Stimulated activated CD4-positive, alpha-beta T cell treated with anti-CD3 and anti-CD28 coated beads, Interleukin-15, amount 100 ng/mL, for 48 hours (primary cell): ENCODE measurements at places on chromosomes 16 and 17.

DNA sequence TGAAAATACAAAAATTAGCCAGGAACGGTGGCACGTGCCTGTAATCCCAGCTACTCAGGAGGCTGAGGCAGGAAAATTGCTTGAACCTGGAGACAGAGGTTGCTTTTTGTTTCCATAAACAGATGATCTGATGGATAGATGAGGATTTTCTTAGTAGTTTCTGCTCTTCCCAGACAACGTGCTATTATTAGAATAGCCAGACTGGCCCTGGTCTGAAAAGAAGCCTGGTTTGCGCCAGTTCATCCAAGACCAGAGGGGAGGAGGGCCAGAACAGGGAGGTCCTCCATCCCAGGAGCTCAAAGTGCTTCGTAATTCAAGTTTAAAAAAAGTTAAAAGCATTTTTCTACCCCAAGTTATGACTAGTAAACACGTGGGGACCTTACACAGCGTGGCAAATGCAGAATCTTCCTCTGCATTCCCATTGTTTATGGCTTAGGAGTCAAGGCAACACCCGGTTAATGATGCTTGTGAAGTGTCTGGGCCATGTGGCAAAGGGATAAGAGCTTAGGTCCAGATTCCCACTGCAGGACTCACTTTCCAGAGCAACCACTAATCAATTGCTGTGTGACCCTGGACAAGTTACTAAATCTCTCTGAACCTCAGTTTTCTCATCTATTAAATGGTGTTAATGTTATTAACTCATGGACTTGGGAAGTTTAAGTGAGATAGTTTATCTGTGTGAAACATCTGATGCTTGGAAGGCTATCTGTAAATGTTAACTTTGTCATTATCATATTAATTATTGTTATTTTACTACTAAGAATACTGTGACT, 205.4 kb downstream of the CCDC182 start:
- DNase-seq, result no peak

DNA sequence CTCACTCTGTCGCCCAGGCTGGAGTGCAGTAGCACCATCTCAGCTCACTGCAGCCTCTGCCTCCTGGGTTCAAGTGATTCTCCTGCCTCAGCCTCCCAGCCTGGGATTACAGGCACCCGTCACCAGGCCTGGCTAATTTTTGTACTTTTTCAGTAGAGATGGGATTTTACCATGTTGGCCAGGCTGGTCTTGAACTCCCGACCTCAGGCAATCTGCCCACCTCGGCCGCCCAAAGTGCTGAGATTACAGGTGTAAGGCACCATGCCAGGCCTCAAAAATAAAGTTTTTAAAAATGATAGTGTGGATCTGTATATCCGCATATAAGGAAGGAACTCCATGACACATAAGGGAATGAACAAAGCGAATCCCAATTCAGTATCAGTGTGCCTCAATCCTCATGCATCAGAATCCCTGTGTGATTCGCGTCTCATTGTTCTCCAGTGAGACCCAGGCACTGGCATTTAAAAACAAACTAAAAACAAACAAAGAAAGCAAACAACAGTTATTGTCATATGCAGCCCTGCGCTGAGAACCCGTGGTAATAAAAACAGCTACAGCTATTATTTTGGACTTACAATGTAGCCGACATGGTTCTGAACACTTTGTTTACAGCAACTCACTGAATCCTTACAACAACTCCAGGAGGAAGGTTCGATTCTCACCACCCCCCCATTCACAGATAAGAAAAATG, 54.1 kb upstream of the CREBBP start:
- no peak for DNase-seq

DNA sequence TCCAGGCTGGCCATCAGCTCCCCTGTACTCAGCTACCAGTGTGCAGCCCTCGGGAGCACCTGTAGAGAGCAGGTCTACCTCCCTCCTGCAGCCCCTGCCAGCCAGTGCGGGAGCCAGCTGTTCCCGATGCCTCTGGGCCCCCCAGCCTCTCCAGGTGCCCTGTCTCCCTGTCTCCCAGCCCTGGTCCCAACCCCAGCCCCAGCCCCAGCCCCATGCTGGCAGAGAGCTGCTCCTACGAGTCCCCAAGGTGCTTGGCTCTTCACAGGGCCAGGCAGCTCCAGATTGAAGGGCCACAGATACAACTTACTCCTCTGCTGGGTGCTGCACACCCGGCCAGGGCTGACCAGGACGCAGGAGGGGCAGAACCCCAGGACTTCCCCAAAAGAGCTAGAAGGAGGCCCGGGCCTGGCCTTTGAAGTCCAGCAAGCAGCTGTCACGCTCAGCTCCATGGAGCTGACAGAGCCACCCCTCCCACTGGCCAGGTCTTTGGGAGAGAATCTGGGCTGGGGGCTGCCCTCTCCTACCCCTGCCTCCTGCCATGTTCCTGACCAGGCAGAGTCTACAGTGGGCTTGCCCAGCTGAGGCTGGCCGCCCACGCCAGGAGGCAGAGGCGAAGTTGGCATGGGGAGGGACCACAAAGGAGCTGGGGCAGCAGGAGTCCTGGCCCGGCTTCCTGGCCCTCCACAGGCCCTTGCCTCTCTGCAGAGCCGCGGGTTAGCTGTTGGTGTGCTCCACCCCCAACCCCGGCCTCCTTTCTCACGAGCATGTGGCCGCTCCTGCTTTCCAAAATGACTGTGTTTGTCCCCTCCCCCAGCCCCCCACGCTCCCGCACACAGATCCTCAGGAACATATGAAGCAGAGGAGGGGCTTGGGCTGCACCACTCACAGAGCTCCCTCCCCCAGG, 9.5 kb upstream of the ADAM11 start:
- no peak for DNase-seq

DNA sequence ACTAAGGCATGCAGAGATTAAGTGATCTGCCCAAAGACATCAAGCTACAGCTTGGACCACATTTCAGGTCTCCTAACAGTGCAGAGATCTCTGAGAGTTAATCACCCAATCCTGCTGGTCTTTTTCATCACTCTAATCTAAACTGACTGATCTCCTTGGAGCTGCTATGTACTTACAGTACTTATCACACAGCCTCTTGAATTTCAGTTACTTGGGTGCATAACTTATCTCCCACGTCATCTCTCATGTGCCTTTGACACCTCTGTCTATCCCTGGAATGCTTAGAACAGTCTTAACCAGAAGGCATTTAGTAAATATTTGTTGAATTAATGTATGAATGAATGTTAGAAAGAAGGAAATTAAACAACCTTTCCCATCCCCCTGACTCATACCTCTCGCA, 139.0 kb downstream of the SNX11 start:
- DNase-seq, result no peak

DNA sequence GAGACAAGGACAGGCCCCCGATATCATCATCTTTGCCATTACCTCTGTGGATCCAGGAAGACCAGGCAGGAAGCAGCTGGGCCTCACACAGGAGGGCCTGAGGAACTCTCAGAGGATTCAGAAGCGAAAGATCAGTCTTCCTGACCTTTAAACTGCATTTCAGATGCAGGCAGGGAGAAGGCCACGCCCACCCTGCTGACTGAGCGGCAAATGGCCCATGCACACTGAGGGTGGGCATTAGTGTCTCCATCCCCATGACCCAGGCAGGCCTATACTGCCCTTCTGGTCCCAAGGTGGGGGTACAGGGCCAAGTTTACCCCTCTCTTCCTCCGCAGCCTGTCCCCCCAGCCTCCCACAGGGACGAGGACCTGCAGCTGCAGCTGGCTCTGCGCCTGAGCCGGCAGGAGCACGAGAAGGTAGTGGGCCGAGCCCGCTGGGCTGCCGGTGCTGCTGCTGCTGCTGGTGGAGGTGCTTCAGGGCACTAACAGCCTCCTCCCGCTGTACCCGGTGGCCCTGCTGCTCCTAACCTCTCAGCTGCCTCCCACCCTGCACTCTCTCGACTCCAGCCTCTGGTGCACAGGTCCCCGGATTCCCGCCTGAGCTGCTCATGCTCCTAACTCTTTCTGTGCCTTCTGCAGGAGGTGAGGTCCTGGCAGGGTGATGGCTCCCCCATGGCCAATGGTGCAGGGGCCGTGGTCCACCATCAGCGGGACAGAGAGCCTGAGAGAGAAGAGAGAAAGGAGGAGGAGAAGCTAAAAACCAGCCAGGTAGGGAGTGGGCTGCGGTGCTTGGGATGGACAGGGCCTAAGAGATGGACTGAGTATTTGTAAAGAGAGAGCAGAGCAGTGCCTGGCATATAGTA, 6.2 kb downstream of the EPN3 start:
- DNase-seq, result no peak

GRCh38 chr16:20937736-20938135, 37.2 kb downstream of the LYRM1 start:
- DNase-seq, result no peak

DNA sequence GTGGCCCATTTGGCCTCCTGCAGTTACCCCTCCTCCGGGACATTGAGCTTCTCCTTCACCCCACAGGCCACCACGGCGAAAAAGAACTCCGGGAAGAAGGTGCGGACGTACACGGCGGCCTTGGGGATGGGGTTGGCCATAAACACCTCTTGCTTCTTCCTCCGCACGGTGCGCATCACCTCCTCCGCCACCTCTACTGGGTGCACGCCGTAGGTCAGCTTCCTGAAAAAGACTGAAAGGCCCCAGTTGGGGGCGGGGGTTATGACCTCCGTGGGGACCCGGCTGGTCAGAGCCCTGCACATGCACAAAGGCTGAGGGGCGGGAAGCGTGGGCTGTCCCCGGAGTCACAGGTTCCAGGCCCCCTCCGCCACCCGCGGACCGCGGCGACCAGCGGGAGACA, 19.9 kb downstream of the DHRS7C start:
- no peak for DNase-seq

GRCh38 chr17:59372138-59372751, 40.8 kb downstream of the YPEL2 start:
- no peak for DNase-seq

- DNase-seq, result no peak
These were observed 43.4 kb downstream of the TAOK1 start for GRCh38 chr17:29433541-29433940.

- DNase-seq, result no peak
These were observed 13.7 kb downstream of the GUCY2D start for GRCh38 chr17:8015957-8016631.

DNA sequence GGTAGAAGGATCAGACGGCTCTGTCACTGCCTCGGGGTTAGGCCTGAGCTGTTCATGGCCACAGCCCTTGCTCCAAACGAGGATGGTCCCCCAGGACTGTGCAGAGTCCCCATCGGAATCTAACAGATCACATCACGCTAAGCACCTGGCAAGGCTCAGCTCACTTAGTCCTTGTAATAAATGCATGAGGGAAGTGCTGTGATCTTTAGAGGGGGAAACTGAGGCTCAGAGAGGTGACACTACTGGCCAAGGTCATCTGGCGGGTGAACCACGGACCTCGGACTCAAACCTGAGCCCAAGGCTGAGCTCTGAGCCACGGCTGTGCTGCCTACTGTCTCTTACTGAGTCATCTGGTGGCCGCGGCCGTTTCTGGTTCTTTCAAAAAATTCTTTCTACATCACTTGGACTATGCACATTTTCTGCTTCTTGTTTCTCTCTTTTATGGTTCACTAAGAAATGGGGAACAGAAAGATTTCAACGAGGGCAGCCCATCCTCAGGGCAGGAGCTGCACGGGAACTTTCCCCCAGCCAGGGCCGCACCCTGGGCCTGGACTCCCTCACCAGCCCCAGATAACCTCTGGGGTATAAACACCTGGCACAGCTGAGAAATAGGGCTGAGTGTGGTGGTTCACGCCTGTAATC, 55.6 kb downstream of the COTL1 start:
- no peak for DNase-seq

GRCh38 chr16:351804-352520, 561 bp downstream of the AXIN1 start:
- no peak for DNase-seq

- peak; percentile 100 for DNase-seq
These were observed at the start of gene FLYWCH2 for GRCh38 chr16:2882650-2883457. Gene FLYWCH2, plus strand, starts transcription at chr16:2883215. Its CDS starts 13,235 bp downstream, at chr16:2896450.

GRCh38 chr16:66846831-66847230, 2.6 kb downstream of the CA7 start:
- DNase-seq, result no peak

DNA sequence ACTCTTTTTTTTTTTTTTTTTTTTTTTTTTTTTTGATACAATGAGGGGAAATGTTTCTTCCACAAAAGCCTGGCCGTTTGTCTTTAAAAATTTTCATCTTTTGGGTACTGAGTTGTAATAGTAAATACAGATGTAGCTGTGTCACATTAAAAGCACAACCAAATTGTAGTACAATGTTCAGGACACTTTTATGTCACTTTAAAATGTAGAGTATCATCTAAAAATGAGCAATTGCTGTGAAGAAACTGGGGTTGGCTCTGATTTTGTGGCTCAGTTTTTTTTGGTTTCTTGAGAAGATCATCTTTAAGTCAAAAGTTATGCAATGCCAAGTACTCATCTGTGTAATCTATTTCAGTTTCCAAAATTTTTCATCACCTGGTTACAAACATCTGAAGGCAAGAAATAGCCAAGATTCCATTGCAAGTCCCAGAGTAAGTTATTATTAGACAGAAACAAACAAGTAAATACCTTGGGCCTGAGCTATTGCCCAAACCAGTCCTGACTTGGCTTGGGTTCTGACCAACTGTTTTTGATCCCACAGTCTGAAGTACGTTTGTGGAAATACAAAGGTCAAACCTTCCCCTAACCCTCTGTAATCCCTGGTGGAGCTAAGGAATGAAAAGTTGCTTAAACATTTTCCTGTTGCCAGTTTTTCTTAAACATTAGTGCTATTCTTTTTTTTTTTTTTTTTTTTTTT, 717.2 kb downstream of the WWOX start:
- no peak for DNase-seq

DNA sequence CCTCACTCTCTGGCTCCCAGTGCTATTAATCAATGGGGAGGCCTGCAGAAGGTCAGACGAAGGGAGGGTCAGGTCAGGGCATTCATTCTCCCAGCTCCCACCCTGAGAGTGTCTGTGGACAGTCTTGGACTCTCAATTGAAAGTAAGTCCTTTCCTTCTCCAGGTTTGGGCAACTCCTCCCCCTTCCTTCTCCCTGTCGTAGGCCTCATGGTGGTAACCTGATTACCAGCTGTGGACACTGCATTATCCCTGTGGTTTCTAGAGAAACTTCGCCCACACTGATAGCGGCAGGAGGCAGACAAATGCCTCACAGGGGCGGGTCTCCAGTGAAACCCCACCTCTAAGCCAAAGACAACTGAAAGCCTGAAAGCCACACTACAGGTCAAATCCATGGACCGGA, 57.7 kb upstream of the SLC25A19 start:
- DNase-seq, result peak; percentile 18

GRCh38 chr17:2796164-2797125, at the start of gene RAP1GAP2:
Gene RAP1GAP2, plus strand, starts transcription at chr17:2796438. Its CDS starts 90 bp downstream, at chr17:2796528.
- peak; percentile 33 for DNase-seq

DNA sequence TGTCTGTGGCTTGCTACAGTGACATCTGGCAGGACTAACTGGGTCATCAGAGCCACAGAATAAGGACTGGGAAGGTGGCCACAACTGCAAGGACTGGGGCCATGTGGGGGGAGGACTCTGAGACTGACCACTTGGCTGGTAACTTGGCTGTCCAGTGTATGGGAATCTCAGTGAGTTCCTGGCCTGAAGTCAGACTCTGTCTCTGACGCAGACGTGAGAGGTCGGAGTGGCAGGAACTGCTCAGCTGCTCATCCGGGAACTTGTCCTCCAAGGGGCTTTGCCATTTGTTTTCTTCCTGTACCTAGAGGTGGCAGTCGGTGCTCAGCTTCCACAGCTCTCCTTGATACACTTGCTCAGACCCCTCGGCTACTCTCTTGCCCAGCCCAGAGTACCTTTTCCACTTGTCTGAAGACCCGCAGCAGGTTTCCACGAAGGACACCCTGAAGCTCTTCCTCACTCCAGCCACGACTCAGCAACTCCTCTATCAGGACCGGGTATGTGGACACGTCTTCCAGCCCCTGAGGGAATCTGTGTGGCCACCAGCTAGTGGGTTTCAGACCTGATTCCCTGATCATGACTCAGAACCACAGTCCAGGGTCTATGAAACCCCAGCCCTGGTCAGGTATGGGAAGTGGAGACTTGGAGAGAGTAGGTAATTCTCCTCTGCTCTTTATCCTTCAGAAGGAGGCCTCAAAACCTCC, 7.3 kb upstream of the DPEP3 start:
- DNase-seq, result no peak
